ENCODE measurements at places on chromosomes 3 and 15.
A peak's percentile ranks its signal among the peaks of the same experiment; 100 is the strongest.

GRCh38 chr15:63500265-63501250 lies 3.8 kb upstream of the USP3 start:
- no peak for DNase-seq

DNA sequence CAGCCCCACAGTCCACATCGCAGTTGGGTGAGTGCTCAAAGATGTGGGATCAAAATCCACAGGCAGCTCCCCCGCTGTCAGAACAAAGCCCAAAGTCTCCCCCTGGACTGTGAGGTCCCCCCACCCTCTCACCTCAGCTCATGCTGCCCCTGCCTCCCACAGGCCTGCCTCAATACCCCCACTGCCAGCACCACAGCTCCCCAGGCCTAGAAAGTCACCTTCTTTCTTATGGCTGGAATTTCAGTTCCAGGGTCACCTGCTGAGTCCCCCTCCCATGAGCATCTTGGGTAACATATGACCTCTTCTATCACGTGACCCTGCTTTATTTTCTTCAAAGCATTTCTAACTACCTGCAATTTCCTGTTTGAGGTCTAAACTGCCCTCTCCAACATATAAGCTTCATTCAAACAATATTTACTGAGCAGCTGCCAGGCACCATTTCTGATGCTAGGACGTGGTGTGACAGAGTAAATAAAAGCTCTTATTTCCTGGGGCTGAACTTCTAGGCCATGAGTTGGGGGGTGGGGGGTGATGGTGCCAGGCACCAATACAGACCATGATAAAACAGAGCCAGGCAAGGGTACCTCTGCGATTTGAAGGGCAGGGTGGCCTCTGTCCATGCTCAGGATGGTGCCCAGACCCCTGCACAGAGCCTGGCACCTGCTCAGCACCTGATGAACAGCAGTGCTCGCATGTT lies 2.4 kb upstream of the TMEM89 start:
- no peak for DNase-seq

DNA sequence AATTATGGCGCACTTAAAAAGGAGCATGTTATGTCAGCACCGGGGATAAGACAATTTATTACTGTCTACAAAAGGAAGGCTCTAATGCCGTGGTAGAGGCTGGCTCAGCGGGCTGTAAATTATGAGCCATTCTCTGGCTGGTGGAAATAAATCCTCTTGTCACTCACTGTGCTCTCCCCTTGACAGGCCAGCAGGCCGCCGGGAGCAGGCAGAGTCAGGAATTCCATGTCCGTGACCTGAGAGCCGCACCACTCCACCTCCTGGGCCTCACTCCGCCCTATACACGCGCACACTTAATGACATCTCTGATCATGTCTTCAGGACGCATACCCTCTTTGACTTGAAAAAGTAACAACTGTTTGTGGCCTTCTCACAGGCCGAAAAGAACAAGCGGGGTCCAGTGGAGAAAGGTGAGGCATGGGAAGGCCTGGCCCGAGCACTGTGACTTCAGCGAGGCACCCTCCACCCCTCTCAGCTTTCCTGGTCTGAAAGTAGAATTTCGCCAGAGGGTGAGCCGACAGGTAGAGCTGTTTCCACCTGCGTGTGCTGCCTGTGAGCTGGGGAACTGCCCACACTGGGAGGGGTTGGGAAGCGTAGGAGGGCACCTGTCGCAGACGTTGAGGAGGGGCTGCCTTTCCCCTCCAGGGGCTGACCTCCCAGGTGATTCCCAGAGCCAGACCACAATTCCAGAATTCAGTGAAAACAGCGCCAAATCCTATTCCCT lies 13.2 kb upstream of the PCSK6 start:
- no peak for DNase-seq

GRCh38 chr3:30945291-30945690 lies 50.8 kb upstream of the GADL1 start:
- no peak for DNase-seq

- no peak for DNase-seq
Measured at GRCh38 chr3:195699388-195699771, 21.4 kb upstream of the MUC20 start.

- DNase-seq = no peak
Measured at GRCh38 chr3:11282250-11283138, 10.3 kb downstream of the ATG7 start.

DNA sequence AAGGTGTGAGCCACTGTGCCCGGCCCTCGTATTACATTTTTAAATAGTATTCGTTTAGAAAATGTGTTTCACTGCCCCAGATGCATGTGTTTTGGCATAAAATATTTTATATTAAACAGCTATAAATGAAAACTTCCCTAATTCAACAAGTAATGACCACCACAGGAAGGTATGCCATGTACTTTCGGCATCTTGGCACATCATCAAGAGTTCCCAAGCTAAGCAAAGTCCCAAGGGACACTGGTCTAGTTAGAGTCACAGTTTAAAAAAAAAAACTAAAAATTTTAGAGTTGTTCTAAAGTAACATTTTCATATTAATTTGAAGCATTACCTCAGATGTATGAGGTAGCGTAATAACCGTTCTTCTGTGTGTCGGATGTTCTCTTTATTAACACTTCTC lies 15.6 kb upstream of the ARPP19 start:
- DNase-seq = no peak

DNA sequence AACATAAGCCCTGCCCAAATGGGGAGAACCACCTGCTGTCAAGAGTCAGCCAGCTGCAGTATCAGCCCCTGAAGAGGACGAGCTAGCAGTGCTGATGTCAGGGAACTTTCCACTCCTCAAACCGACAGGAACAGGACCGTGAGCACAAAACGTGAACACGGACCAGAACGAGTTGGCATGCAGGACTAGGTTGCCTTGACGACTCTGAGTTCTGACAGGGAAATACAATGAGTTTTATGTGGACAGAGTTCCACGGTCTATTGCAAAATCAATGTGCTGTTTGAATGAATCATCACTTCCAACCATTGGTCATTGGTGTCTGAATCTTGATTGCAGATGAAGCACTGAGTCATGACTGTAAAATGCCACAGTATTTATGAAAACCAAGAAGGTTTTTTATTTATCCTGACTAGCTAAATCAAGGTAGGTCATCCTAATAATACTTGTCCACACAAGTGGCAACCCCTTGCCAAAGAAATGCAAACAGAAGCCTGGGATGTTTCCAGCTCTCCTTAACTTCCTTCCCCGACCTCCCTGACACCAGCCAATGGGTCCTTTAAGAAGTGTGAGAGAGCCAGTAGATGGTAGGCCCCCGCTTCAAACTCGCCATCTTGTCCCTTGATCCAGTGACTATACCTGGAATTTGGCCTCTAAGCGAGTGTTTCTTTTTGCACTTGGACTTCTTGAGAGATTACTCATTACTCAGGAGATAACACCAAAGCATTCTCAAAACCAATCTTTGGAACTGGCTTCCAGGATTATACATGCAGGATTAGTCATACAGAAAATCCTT lies 119.6 kb downstream of the ASB7 start:
- no peak for DNase-seq

- DNase-seq = no peak
Measured at GRCh38 chr15:35720019-35720418, 174.1 kb upstream of the DPH6 start.

DNA sequence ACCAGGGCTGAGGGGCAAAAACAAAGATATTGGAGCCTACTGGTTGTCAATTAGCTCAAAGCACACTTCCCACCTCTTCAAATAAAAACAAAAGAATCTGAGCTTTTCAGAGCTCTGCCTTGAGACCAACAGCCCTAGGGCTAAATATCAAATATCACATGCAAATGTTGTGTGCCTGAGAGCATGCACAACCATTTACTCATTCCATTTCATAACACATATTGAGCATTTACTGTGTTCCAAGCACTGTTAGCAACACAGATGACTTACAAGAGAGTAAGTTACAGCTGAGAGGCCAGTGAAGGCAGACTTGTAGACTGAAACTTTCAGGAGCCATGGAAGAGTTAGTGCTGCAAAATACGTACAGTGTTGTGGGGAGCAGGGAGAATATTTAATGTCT lies 222.4 kb downstream of the CPNE4 start:
- DNase-seq = no peak

DNA sequence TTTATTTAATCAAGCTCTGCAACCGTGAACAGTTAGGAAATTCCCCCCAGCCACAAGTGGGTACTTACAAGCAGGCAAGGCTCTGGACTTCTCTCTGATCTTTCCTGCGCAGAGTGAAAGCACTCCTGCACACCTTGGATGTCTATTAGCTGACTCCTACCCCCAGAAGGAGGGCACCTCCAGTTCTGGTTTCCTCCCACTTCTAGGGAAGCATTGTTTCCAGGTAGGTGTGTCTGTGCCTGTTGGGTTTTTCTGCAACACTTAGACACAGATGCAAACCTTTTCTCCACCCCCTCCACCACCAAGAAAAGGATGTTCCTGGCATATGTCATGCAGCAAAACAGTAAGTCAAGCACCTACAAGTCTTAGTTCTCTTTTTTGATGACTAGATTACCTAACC lies at the start of gene ZBED2:
Gene ZBED2, minus strand, starts transcription at position 115 of the 400 bp plus-strand sequence. CDS start 1,145 bp downstream, outside the sequence.
- DNase-seq = peak; percentile 53

DNA sequence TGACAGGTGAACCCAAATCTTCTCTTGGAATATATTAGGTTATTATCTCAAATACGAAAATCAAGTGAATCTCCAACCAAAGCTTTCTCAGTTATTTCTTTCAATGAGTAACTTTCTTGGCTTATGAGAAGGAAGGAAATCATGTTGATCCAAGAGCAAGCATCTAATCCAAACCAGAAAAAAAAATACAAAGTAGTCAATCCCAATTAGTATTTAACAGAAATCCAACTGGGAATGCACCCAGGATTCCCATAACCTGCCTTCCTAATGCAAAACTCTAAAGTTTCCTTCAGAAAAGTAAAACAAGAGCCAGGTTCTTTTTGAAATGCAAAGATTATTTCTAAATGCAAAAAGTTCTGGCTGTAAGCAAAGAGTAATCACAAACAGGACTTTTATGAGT lies 289.3 kb downstream of the SHOX2 start:
- no peak for DNase-seq

GRCh38 chr3:174089592-174089991 lies 692.0 kb downstream of the NLGN1 start:
- DNase-seq = no peak

DNA sequence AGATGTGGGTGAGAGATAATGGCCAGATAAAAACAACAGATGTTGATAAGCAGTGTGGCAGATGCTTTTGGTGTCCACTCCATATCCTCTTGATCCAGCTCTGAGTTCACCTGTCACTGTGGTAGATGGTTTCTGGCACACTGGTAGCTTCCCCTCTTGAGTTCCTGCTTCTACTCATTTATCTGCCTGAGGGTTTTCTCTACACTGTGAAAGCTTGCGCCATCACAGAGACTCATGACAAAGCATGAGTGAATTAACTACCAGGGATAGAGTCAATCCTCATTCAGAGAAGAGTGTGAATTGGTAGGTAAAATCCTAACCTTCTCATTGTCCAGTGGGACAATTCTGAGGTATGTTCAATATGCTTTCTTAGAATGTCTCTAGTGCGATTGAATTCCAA lies 50.0 kb upstream of the ARHGEF26 start:
- DNase-seq = no peak

- no peak for DNase-seq
Measured at GRCh38 chr3:15462451-15462850, 35.1 kb downstream of the EAF1 start.

DNA sequence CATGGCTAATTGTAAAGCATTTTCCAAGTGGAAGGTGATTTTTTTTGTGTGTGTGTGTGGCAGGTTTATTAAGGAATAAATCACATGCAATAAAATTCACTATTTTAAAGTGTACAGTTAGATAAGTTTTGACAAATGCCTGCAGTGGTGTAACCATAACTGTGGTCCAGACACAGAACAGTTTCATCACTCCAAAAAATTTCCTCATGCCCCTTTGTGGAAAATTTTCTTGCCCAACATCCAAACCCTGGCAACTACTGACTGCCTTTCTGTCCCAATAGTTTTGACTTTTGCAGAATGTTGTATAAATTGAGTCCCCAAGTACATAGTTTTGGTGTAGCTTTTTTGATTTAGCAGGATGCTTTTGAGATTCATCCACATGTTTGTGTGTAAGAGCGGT lies 135.1 kb upstream of the KLHL25 start:
- DNase-seq = no peak

DNA sequence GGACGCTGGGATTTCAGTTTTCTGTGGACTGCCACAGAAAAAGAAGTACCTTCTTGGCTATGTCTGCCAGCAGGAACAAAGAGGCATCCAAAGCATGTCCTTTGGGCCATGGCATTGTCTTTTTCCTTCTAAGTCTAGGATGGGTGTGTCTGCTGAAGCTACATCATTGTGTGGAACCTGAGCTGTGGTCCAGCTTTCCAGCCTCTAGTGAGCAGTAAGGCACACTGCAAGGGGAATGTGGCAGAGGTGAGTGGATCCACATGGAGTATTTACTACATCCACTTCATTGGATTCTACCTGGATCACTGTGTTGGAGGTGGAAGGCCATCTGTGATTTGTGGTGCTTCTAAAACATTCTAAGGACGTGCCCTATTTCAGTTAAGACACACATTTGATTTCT lies 23.7 kb downstream of the CMTM8 start:
- no peak for DNase-seq

DNA sequence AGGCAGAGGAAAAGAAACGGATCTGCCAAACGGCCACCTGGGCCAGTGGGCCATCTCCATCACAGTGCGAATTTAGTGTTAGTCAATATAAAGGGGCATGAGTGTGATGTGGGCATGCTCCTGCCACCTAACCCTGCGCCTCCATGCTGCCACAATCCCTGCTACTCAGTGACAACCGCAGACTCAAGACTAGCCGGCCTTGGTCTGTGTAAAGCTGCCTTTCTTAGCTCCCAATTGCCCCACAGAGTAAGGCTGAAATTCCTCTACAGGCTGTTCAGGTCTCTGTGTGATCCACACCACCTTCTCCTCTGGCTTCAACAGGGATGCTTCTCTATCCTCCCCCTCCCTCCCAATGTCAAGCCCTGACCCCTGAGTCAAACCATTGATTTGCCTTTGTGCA lies 269.7 kb downstream of the XXYLT1 start:
- DNase-seq = no peak

DNA sequence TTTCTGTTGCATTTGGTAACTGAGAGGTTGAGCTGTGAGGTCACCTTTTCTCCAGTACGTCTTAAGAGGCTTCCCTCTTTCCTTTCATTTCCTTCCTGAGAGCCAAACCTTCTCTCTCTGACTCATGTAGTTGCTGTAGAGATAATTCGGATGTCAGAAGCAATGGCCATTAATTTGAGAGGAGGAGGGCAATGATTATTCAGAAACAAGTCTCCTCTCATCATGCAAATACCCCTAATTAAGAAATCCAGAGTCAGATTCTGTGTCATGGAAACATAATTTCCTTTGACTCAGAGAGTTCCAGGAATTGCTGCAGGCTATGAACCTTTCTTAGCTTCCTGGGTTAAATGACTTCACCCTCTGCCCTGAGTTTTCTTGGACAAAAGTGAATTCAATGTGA lies 59.0 kb upstream of the GSK3B start:
- no peak for DNase-seq

DNA sequence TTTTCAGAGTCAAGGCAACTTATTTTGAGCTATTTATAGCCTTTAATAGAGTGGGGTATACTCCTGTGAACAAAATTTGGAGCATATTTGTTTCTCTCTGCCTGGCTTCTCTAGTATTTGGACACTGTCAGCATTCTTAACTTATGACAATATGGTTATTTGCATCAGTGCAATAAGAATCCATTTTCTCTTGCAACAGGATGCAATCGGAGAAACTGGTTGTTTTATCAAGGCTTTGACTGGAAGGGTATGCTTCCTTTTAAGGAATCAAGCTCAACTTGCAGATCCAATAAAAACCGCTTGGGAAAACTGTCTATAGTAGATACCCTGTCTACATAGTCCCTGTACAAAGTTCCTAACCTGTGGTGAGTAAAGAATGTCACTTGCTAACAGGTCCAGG lies 106.7 kb downstream of the DPH6 start:
- no peak for DNase-seq
